ENCODE measurements at places on chromosomes 6 and 20.

DNA sequence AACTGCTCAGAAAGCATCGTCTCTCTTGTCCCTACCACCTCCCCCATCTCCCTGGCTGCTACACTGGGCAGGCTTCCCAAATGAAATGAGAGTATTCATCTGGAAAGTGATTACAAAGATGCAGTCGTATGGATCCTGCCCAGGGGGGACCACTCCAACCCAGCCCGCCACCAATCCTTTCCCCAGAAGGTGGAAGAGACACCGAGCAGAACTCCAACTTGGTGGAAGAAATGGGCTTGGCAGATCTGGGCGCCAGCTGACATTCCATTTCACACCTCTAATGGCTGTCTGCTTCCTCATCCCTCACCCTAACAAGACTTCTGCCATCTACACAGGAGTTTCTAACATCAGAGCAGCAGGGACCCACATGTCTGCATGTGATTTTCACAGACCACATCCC, 12.7 kb downstream of the PKHD1 start:
- DNase-seq, result no peak

DNA sequence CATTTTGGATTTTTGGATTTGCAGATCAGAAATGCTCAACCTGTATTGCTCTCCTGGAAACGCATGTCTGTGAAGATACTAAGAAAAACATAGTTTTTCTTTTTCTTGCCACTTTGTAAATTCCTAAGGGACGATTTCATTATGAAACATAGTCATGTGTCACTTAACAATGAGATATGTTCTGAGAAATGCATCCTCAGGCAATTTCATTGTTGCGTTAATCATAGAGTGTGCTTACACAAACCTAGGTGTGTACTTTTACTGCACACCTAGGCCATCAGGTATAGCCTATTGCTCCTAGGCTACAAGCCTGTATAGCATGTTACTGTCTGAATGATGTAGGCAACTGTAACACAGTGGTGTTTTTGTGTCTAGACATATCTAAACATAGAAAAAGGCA, 13.4 kb upstream of the THEMIS start:
- no peak for DNase-seq

- DNase-seq, result no peak
Measured at GRCh38 chr6:38775870-38776269, 60.8 kb downstream of the DNAH8 start.

GRCh38 chr6:227074-227782, 65.1 kb upstream of the DUSP22 start:
- DNase-seq, result no peak

- no peak for DNase-seq
Measured at GRCh38 chr20:24698189-24698588, 228.8 kb downstream of the SYNDIG1 start.

DNA sequence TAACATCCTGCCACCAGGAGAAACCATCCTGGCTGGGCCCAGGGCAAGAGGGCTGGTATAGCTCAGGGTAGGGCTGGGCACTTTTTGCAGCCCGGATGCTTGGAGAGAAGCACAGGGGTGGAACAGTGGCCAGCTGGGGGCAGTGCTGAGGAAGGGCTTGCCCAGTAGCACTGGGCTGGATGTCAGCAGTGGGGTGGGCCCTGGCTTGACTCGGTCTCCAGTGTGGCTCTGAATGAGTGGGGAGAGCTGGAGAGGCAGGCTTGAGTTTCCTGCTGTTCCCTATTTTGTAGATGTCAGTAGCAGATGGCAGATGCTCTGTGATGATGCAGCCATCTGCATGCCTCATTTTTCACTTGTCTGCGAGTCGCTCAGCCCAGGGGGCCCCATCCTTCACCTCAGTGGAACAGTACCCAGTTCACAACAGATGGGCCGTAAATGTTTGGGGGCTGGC, 56.3 kb upstream of the TULP1 start:
- DNase-seq, result no peak

- no peak for DNase-seq
Measured at GRCh38 chr6:36198986-36199385, 2.4 kb downstream of the BRPF3 start.
